ENCODE measurements at places on chromosomes 12 and 14.

DNA sequence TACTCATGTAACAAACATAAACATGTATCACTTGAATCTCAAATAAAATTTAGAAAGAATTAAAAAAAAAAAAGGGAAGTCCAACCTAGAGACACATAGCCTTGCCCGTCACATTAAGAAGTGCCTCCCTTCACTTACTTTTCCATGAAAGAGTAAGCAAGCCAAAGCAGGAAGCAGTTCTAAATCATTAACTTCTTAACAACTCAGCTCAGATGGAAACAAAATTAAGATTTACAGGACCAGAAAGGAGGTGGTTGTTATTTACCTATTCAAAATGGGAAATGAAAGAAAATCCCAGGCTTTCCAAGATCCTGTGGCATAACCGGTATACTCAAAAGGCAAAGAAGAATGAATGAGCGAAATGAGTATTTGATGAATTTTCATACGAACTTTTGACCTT, 258.6 kb upstream of the DCN start:
- no peak for DNase-seq

GRCh38 chr12:68162374-68162773, 2.8 kb upstream of the IFNG start:
- no peak for DNase-seq

DNA sequence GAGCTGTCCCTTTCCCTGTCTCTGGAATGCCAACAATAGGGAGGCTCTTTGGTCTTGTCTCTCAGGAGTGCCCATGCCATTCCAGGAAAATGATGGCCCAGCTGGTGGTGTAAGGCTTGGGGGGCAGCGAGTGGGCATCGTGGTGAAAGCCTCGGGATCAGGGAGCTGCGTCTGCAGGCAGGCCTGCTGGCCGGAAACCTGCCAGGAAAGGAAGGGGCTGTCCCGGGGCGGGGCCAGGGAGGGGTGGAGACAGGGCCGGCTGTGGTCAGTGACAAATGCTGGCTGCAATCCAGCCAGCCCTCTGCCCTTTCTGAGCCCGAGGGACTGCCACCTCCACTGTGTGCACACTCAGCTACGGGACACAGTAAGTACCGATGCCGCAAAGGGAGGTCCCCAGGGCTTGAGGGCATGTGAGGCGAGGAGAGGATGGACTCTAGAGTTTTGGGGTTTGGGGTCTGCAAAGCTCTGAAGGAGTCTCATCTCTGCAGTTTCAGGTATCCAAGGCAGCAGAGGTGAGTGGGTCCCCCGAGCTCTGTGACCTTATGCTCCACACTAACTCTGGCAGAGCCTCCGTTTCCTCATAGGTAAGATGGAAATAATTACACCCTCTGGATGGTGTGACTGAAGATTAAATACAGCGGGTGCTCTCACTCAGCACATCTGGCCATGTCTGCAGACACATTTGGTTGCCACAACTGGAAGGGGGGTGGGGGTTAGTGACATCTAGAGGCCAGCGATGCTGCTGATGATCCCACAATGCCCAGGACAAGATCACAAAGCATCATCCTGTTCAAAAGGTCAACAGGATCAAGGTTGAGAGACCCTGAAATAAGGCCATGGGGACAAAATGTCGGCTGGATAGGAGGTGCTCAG, at the start of gene SERPINA5:
Gene SERPINA5 (plus strand): TSS at position 300 of the 873 bp plus-strand sequence. CDS start 5,937 bp downstream, outside the sequence.
- no peak for DNase-seq

DNA sequence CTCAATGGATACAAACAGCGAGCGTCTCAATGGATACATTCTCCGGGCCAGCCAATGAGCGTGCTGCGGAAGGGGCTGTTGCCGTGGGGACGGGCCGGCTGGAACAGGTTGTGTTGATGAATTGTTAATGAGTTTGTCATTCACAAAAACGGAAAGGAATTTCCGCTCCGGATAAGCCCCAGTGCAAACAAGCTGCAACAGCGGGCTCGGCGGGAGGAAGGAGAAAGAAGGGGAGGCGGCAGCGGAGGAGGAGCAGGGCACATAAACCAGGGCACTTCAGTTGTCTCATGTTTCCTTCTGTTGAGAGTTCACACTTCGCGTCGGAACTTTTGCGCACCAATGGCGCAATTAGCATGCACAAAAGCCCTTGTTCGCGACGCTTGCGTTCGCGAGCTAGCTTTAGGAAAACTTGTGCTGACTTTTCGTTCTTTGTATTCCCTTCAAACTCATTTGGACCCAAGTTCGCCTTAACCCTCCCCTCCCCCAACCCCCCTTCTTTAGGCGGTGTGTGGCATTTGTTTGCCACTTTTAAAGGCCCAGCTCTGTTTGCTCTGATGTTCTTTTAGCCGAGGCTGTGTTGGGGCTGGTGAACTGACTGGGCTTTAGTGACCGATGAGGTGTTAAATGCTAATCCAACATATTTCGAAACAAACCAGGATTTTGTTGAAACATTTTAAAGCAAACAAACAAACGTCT, at the start of gene DUSP6:
Gene DUSP6 (minus strand): TSS at position 10 of the 696 bp plus-strand sequence. CDS start 462 bp downstream, outside the sequence.
- peak; percentile 90 for DNase-seq

DNA sequence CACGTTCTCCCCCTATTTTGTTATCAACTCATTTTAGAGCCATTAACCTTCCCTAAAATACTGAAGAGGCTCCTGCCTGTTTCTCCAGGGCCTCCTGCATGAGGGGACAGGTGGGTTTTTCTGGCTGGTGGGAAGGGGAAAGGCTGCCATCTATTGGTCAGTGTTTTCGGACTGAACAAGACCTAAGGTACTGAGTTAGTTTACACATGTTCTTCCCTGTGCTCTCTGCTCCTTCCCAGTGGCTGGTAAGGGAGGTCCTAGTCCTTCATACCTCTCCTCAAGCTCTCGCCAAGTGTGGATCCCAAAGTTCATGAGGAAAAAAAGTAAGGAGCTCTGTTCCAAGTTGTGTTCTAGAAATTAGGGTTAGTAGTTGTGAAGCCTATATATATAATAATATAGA, 357.5 kb downstream of the FSCB start:
- peak; percentile 64 for DNase-seq

- DNase-seq: no peak
Observed at GRCh38 chr14:78764645-78765044, 594.5 kb downstream of the NRXN3 start.

DNA sequence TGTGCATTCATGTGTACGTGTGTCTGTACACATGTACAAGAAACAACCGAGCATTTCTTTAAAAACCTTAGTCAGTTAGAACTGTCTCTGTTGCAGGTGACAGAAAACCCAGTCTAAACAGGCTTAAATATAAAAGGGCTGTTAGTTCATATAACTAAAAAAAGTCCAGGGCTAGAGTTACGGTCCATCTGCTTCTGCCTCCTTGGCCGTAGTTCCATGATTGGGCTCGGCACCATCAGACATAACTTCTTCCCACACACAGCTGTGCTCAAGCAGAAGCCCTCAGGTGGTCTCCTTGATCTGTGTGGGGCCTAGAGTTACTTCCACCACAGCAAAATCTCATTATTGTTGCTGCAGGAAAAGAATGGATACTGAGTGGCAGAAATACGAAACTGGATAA, 34.6 kb downstream of the CKB start:
- DNase-seq: no peak

DNA sequence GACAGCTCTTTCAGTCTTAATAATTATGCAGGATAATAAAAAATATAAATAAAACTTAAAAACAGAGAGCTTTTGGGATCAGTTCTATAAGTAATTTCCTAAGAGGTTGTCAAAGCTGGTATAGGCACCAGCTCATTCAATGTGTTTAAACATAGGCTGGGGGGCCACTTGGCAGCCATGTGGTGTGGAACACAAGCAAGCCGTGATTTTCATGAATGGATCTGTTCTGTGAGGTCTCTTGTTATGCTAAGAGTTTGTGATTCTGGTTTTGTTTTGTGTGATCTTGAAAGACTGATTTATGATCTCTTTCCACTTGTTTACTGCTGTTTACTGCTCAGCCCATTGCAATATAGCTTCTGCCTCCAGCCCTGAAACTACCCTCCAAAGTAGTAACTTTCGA, 240.9 kb downstream of the FBXL14 start:
- DNase-seq: no peak

DNA sequence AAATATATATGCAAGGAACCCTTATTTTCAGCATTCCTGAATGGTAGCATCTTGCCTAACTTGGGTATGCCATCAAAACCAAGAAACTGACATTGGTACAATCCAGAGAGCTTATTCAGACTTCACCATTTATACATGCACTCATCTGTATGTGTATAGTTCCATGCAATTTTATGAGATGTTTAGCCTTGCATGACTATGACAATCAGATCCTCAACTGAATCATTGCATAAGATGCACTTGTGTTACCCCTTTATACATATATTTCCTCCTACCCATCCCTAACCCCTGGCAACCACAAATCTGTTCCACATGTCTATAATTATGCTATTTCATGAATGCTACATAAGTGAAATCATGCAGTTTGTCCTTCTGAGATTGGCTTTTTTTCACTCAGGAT, 37.0 kb upstream of the PPFIBP1 start:
- DNase-seq: no peak

GRCh38 chr14:67963960-67964812, 144.6 kb downstream of the RAD51B start:
- DNase-seq: no peak

DNA sequence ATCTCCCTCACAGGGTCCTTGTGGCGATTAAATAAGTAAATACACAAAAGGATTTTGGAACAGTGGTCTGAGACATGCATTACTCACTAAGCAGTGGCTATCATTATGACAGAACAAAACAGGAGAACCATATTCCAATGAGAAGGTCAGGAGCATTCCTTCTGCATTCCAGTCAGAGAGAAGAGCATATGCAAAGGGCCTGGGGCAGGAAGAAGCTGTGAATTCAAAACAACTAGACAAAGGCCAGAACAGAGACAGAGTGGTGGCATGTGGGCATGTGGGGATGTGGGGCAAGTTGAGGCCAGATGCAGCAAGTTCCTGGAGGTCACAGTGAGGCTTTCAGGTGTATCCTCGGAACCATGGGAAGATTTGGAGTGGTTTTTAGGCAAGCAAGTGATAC, 70.1 kb upstream of the VRK1 start:
- DNase-seq: no peak

DNA sequence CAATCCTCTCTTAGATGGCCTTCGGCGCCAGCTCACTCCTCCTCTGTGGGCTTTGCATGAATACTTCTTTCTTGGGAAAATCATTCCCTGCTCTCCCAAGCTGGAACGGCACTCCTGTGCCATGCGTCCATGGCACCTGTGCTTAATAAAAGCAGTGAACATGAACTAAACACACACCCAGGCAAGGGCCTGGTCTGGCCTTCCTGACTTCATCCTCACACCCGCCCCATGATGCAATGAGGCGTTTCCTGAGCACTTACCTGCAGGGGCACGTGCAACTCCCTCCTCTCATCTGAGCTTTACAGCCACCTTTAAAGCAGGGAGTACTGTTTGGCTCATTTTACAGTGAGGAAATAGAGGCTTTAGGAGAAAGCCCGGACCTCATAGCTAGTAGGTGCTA, 219.8 kb downstream of the SLC41A2 start:
- DNase-seq: no peak

GRCh38 chr14:32249371-32249770, 46.3 kb upstream of the RNU6-8 start:
- no peak for DNase-seq

DNA sequence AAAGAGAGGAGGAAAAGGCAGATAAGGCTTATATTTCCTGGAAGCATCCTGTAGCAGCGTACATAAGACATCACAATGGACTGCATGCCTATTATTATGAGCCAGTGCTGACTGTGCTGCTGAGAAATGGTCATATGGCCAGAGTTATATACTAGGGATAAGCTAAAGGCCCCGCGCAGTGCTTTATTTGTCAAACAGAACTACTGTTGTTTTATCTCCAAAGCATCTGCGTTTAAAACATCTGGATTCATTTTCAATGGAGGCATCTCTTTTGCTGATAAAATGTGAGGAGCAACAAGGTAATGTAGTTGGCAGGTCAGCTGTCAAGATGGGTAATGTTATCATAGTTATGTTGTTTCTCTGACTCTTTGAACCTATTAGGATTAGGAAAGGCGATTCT, 28.0 kb upstream of the LMNTD1 start:
- DNase-seq: no peak

DNA sequence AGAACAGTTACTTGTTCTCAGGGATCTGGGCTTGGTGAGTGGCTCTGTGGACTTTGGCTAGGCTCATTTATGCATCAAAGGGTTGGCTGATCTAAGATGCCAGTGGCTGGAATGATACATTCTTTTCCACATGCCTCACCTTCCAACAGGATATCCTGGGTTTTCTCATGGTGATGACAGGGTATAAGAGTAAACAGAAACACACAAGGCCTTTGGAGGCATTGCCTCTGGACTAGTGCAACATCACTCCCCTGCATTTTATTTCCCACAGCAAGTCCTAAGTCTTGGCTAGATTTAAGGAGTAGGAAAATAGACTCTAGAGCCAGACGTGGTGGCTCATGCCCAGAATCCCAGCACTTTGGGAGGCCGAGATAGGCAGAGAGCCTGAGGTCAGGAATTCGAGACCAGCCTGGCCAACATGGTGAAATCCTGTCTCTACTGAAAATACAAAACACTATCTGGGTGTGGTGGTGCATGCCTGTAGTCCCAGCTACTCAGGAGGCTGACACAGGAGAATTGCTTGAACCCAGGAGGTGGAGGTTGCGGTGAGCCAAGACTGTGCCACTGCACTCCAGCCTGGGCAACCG, 47.9 kb downstream of the RPH3A start:
- DNase-seq: no peak

- no peak for DNase-seq
Observed at GRCh38 chr12:71954861-71955260, 16.2 kb downstream of the TPH2 start.

DNA sequence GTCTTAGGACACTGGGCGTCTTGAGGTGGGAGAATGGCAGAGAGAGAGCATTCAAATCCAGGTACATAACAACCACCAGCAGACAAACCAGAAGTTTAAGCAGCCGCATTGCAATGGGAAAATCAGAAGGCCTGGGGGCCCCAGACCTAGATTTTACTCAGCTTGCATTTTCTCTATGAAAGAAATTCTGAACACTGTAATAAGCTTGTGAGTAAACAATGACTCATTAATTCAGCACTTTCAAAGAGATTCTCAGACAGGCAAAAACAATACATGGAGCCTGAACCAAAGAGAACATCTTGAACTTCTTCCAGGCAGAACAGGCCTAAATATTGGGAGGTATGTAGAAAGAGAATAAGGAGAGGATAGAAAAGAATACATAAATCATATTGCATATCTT, 69.8 kb upstream of the IFNG-AS1 start:
- no peak for DNase-seq

DNA sequence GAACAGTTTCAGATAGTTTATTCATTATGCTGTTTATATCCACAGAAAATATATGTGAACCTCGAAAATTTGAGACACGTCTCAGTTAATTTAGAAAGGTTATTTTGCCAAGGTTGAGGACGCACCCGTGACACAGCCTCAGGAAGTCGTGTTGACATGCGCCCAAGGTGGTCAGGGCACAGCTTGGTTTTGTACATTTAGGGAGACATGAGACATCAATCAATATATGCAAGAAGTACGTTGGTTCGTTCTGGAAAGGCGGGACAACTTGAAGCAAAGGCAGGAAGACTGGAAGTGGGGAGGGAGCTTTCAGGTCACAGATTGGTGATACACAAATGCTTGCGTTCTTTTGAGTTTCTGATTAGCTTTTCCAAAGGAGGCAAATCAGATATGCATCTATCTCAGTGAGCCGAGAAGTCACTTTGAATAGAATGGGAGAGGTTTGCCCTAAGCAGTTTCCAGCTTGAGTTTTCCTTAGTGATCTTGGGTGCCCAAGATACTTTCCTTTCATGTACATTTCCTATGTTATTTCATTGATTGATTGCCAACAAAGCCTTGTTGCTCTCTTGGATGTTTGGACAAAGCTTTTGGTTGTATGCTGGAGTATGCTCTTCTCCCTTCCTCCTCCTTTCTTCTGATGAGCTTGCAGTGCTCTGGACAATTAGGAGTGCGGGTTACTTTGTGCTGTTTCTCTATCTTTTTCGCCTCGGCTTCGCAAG, 3.2 kb downstream of the SNAPC1 start:
- DNase-seq: no peak
